ENCODE measurements at places on chromosomes 11 and 22.
A peak's percentile ranks its signal among the peaks of the same experiment; 100 is the strongest.

DNA sequence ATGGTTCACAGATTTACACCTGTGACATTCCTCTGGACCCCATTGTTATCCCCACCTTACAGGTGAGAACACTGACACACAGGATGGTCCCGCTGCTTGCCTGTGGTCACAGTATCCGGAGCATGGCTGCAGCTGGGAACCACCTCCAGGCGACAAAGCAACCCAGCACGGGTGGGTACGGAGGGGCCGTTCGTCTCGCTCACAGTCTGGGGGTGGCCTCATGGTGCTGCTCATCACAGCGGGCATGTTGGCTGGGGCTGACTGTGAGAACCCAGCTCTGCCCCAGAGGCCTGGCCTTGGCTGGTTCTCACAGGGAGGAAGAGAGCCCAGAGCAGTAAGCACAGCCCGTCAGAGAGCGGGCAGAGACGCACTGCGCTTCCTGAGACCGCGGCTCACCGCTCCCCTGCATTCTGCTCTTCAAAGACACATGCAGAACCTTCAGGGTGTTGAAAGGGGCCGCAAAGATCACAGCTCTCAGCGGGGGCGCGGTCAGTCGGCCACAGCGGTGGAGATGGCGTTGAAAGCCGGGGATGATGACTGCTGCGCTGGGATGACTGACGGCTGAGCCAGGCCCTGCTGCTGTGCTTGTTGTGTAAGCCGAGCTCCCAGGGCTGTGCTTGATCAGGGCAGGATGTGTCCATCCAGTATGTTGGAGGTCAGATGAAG is 423.0 kb downstream of the BRD1 start:
- no peak for DNase-seq

- DNase-seq, result no peak
Observed at GRCh38 chr11:130703489-130704190, 212.6 kb downstream of the SNX19 start.

DNA sequence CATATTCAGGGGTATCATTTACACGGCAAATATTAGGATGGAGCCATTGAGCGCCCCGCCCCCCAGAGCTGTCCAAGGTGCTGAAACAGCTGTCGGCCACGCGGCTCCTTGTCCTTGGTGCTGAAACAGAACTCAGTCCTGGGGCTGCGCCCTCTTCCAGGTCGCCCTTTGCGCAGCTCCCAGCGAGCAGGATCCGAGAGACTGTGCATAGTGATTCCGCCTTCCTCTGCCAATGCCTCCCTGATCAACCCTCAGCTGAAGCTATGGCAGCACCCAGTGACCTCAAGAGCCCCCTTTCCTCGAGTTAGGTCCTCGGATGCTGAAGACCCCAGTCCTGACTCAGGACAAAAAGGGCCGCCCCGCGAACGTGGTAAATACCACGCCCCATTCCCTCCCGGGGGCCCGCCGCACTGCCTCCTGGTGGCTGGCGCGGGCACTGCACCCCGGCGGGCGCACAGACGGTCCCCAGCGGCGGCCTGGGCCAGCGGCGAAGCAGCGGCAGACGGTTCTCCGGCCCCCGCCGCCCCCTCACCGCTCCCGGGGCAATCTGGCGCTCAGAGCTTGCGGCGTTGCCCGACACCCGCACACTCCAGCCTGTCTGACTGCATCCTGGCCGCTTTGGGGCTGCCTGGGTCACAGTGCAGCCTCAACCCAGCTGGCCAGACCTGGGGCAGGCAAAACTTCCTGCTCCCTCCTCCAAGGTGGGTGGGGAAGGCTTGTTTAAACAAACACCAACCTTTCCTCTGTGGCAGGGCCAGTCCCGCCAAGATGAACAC is 13.4 kb downstream of the SYT7 start:
- DNase-seq, result peak; percentile 41

- no peak for DNase-seq
Observed at GRCh38 chr11:127653076-127653475, 652.5 kb upstream of the KIRREL3 start.

DNA sequence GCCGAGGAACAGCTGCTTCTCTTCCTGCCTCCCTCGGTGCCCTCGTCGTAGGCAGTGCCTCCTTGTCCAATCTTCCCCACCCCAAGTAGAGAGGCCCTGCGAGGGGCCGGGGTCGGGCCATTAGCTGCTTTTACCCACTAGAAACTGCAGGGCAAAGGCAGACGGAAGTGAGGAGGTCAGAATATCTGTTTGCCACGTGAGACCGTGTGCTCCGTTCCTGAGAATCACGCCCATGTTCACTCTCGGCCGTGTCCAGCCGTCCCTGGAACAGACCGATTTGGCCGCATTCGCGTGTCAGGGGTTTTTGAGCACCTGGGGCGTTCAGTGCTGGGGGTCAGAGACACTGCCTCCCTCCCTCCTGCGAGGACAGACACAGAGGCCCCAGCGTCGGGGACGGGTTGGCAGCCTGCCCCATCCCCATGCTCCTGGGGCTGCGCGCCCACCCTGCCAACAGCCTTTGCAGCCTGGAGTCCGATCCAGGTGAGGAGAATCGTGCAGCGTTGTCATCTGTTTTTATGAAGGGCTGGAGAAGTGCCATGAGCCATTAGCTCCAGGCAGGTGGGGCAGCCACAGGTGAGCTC is 982.2 kb downstream of the BRD1 start:
- no peak for DNase-seq

Measured in activated naive CD8-positive, alpha-beta T cell treated with anti-CD3 and anti-CD28 coated beads, Interleukin-2, amount 50 U/mL, for 16 hours (primary cell).